Stimulated activated CD8-positive, alpha-beta memory T cell treated with anti-CD3 and anti-CD28 coated beads, Interleukin-12 subunit alpha, Interleukin-12 subunit beta, amount 100 ng/mL, for 4 hours (primary cell): ENCODE measurements at places on chromosomes 1 and 21.
A peak's percentile ranks its signal among the peaks of the same experiment; 100 is the strongest.

DNA sequence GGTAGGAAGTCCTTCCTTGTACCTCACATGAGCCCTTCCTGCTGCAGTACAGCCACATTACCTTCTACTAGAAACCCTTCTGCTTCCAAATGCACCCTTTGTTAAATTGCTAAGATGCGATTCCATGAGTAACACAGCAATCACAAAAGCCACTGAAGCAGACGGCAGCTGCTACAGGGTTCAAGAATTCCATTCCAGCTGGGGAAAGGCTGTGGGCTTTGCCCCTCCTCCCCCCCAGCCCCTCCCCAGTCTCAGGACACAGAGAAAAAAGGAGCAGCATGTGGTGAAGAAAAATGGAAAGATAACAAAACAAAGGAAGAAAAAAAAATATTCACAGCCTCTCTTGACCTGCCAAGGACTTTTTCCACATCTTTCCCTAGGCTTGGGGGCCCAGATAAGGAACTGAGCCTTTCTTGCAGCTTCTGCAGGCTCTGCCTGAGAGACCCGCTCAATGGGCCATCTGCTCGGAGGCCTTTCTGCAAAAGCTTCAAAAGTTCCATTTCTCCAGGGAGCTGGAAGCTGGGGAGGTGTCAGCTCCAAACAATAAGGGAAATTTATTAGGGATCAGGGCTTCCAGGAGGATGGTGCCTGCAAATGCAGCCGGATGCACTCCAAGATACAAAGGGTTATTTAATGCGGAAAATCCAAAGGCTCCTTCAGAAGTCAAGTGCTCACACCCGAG lies 72.1 kb downstream of the SYT2 start:
- DNase-seq, result no peak

DNA sequence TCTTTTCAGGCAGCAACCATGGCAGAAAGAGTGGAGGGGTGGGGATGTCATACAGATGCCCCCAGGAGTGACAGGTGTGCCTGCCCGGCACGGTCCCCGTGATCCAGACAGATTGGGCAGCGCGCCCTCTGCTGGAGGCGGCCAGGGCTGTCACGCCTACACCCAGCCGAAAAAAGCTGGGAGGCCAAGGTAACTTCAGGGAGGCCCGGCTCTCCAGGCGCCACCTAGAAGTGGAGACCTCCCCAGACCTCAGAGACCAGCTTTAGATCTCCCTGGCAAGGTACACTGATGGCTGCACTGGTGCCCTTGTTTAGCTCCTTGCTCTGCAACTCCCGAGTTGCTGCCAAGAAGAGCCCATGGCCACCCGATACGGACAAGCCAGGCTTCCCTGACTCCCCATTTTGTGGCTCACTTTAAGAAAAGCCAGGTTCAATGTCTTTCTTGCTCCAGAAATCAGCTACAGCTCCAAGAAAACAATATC lies 6.6 kb downstream of the GOLT1A start:
- DNase-seq, result peak; percentile 45

GRCh38 chr1:16372535-16373285 lies 5.7 kb downstream of the SZRD1 start:
- DNase-seq, result no peak

DNA sequence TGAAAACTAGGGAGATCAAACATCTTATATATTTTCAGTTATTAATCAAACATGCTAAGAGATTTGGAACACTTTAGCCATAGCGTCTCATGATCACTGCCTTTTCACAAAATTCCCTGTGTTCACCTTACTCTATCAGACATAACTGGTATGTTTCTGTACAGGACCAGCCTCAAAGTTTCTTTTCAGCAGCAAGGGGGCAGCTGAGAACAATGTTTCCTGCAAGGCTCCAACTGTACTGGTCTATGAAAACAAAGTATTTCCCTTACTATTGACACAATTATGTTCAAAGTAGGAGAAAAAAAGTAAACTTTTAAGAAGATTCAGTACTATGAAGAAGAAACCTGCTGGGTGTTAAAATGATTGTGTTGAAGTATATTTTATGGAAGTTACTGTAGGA lies 98.5 kb downstream of the ATF6 start:
- DNase-seq, result no peak

- DNase-seq, result no peak
These were observed 225.8 kb downstream of the VAV3 start for GRCh38 chr1:107739201-107739600.

- DNase-seq, result no peak
These were observed 730 bp downstream of the NOS1AP start for GRCh38 chr1:162070094-162070748.

DNA sequence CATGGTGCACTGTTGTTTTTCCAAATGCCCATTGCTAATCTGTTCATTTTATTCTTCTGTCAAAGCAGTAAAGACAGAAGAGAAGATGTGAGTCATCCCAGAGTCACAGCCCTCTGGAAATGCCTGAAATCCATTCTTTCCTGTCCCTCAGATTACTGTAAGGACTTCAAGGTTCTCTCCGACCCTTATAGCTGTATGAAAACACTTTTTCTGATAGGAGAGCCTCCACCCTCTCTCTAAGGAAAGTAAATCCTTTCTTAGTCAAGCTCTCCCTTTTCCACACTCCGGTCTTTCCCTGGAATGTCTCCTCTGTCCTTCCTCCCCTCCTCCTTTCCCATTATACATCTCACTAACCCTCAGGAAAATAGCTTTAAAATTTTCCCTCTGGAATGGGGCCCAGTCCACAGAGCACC lies 3.5 kb upstream of the PRDX6 start:
- no peak for DNase-seq

- no peak for DNase-seq
These were observed 592 bp downstream of the AGRN start for GRCh38 chr1:1020415-1021009.

DNA sequence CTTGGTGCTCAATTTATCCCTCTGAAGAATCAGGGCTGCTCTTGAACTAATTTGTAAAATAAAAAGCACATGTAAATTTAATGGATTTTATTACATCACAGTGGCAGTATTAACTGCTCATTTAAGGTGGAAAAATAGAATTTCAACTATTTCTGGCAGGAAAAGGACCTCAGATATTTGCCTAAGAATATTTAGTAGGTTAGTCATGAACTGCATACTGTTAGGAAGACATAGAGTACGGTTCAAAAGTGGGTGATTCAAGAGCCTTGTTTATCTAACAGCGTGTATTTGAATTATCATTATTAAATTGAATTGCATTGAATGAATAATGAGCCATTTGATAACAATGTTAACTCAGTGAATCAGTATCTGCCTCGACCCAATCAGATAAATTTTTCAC lies 248.8 kb upstream of the PBX1 start:
- no peak for DNase-seq

DNA sequence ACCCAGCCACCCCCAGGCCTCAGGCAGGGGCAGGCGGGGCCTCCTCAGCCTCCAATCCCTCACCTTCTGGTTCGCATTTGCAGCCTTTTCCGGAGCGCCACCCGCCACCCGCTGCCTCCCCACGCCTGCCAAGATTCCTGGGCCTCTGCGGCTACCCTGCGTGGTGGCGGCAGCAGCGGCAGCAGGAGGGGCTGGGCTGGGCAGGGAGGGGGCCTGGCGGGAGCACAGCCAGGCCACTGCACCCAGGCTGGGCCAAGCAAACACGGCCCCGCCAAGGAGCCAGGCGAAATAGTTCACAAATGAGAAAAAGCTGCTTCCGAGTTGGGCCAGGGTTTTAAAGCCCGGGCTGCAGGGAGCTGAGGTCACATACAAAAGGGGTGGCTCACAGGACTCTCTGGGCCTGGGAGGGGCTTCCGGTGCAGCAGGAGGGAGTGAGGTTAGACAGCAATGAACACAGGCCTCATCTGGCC lies 9.8 kb downstream of the COL8A2 start:
- no peak for DNase-seq

DNA sequence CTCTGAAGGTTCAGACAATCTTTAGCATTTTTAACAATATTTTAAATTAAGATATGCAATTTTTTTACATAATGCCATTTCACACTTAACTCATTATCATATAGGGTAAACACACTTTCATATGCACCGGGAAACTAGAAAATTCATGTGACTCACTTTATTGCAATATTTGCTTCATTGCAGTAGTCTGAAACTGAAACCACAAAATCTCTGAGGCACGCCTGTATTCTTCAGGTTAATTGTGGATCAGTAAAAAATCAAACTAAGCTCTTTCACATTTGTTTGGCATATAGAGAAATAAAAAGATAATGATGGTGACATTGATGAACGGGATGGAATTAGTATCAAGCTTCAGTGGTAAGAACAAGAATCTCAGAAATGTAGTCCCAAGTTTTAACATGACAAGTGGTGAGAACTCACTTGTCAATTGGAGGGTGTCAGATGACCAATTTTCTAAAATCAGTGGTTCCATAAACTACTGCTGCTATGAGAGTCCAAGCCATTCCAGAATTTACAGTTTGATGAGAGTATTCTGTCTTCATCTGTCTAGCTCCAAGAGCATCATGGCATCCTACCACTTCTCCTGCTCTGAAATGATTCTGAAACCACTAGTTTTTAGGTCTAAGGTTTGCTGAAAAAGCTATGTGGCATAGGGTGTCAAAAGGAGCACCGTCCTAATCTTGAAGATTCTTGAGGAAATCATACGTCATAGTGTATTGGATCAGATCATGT lies 281.0 kb downstream of the PTPRC start:
- no peak for DNase-seq

DNA sequence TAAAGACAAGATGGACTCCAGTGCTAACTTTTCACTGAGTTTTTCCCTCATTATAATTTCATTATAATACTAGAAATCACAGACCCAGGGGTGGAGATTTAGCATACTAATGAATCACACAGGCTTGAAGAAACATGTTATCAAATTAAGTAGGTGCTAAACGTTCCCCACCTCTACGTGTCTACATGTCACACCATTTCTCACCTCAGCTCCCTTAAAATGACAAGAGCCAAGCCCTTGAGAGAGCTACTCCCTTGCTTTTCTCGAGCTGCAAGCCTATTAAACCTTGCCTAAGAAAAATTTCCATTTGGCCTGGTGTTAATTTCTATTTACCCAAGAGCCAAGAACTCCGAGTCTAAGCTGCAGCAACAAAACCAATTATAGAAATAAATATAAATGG lies 396.3 kb upstream of the NEGR1 start:
- no peak for DNase-seq

- no peak for DNase-seq
These were observed 342.0 kb upstream of the CAMK1G start for GRCh38 chr1:209241487-209241886.

DNA sequence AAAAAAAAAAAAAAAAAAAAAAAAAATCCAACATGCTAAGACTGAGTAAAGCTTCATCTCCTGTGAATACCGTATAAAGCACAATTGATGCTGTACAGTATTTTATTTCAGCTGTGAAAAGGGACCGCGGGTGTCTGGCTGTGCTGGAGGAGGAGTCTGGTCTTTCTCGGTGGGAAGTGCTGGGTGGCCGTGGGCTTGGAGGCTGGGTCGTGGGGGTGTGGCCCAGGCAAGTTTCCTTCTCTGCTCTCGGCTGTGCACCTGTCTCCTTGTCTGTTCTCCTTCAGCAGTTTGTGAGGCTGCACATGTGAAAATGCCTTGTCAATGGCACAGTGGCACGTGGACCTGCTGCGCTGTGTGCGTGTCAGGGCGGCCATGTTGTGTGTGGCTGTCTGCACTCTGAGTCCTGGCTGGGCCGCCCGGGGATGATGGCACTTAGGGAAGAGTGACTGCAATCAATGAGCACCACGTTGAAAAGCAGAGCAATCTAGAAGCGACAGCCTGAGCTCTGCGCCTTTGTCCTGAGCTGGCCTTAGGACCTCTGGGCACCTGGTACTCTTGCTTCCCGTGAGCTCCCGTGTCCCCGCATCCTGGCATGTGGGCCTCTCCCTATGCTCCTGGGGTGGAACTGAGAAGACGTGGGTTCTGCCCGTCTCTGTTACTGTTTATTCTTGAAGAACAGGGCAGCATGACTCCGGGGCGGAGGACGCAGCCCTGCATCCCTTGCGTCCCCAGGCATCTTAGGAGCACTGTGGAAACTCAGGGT lies 14.5 kb downstream of the AGPAT3 start:
- no peak for DNase-seq

GRCh38 chr21:32603131-32603530 lies 9.0 kb downstream of the CFAP298 start:
- DNase-seq, result no peak

- no peak for DNase-seq
These were observed 41.2 kb downstream of the GNG12 start for GRCh38 chr1:67792103-67792502.

DNA sequence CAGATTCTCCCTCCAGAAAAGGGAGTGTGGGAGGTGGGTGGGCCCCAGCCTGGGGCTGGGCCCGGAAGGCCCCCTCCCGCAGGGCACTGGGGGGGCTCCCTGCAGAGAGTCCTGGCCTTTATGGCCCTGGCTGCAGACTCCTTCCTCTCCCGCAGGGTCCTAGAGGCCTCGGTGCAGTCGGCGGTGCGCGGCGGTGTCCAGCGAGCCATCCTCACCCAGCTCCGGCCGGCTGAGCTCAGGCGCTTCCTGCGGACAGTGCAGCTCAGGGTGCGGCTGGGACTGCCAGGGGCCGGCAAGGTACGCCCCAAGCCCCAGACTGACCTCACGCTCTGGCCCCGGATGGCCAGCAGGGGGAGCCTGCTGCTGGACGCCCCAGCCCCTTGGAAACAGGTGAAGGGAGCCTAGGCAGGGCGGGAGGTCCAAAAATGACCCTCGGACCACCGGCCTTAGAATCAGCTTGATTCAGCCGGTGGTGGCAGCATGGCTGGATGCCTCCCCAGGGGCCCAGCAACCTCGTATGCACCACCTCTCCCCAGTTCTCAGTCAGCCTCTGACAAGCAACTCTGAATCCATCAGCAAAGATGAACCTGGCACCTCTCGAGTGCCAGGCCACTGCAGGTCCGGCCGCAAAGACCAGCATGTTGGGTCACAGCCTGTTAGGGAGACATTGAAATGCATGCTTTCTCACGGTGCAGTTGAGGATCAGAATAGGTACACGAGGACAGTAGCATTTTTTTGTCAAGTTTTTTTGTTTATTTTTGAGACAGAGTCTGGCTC lies 20.6 kb downstream of the MTHFR start:
- DNase-seq, result peak; percentile 18

DNA sequence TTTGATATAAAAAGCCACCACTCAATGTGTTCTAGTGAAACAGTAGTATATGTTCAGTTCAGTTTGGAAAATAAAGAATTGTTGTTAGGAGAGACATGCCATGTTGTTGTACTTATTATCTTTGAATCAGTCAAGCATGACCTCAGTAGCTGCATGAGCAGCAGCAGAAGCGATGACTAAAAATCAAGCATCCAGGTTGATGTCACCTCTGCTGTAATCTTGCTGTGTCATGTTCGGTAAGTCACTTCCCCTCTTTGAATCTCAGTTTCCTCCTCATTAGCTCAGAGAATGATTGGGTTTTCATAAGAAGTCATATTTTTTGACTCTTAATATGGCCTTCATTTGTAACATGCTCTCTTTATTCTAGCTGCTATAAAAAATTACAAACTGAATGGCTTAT lies 428.4 kb upstream of the B3GALT2 start:
- DNase-seq, result no peak

- no peak for DNase-seq
These were observed 14.4 kb downstream of the FRRS1 start for GRCh38 chr1:99751877-99752504.

GRCh38 chr1:161139766-161140165 lies 7.3 kb upstream of the DEDD start:
- DNase-seq, result no peak

GRCh38 chr1:231584921-231585320 lies 41.7 kb upstream of the DISC1 start:
- DNase-seq, result no peak

- no peak for DNase-seq
These were observed 9.5 kb downstream of the SCCPDH start for GRCh38 chr1:246733704-246734103.
